Glutamatergic neuron (in vitro differentiated cells): ENCODE measurements at places on chromosomes 13 and 19. TPM values are rescaled to one million over a fixed set of nuclear protein-coding genes. Genes with fewer than 3 reads are reported as not detected.
A peak's percentile ranks its signal among the peaks of the same experiment; 100 is the strongest.

DNA sequence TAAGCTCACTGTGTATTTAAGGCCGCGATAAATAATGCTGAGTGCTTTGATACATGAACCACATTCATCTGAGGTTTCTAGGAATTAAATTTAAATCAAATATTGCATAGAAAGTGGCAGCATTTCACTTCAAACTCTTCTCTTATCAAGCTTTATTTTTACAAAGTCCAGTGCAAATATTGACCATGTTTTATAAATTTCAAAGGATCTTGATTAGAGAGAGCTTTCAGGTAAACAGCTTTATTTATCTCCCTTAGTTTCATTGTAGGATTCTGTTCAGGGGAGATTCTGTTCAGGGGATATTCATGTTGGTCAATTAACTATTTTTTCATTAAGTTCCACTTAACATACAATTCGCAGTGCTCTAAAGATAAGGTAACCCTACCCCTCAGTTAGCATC lies 249.7 kb upstream of the IRS2 start:
- DNase-seq = no peak

The SLC10A2 gene
- total RNA-seq = not detected

DNA sequence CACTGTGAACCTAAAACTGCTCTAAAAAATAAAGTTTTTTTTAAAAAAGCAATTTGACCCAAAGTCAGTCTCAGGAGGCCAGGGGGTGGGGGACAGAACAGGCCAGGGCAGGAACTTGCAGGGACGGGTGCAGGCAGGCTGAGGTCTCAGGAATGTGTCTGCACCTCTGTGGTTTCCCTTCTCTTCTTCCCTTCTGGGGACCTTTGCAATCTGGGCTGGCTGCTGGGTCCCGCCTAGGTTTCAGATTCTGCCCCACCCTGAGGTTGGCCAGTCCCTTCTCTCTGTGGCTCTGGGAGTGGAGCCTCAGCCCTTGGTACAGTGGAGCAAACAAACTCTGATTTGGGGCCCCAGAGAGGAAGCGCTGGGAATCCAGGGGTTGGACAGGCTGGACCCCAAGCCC lies 5.3 kb upstream of the F2RL3 start:
- DNase-seq = no peak

- peak; percentile 80 for DNase-seq
Observed at GRCh38 chr19:49361438-49362047, 673 bp downstream of the TEAD2 start.

The ARGLU1 gene
- 129 TPM for total RNA-seq

- DNase-seq = no peak
Observed at GRCh38 chr13:76825430-76825829, 60.8 kb downstream of the KCTD12 start.

- DNase-seq = no peak
Observed at GRCh38 chr19:57441979-57442752, 7.0 kb downstream of the ZNF749 start.

GRCh38 chr13:40404967-40405716 lies 261.3 kb downstream of the FOXO1 start:
- no peak for DNase-seq

GRCh38 chr19:29539670-29540069 lies 13.9 kb downstream of the VSTM2B start:
- no peak for DNase-seq

The FAM216B gene
- total RNA-seq = not detected

DNA sequence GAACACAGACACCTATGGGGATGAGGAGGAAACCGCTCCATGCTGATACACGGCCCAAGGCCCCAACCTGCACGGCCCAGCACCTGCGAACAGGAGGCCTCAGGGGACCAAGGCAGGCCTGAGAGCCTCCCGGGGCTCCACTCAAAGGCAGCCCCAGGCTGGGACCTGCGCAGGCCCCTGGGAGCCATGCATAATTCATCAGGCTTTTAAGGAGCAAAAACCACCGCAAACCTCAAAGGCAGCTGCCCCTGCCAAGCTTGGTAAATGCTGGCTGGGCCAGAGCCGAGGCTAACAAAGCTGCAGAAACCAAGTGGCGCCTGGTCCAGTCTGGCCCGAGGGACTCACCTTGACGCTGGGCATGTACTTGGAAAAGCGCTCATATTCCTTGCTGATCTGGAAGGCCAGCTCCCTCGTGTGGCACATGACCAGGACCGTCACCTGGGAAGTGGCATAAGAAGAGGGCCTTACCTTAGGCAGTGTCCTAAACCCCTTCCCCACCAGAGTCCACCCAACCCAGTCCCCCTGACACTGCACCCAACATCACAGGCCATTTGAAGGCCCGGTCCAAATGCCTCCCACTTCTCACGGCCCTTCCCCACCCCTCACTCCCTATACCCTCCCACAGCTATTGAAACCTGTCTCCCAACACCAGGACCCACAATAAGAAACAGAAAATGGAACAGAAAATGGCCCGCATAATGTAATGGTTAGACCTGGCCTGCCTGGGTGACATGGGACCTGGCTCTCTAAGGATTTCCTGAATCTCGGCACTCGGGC lies 7.8 kb downstream of the DDX39A start:
- peak; percentile 47 for DNase-seq

DNA sequence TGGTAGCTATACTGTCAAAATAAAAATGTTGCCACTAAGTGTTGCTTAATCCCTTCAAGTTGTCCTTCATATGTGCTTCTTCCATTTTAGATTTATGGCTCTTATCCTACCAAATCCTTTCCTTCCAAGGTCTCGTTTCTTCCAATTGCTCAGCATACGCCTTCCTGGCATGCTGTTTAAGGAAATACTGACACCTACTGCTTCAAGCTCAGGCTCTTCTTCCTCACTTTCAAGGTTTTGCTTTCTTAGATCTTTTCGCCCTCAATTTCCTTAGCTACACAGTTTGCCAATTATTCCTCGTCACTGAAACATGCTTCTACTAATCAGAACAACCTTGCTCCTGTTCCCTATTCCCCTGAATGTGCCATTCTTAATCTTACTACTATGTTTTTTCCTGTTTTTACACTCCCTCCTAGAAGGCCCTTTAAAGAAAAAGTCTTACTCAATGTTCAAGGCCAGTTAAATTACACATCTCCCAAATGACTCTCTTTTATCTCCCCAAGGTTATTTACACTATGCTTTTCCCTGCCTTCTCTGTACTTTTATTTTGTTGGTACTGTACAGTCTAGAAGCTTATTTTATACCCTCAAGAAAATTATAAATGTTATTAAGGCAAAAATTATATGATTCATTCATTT lies 343.1 kb downstream of the MZT1 start:
- no peak for DNase-seq

The OSCAR gene
- total RNA-seq = not detected

DNA sequence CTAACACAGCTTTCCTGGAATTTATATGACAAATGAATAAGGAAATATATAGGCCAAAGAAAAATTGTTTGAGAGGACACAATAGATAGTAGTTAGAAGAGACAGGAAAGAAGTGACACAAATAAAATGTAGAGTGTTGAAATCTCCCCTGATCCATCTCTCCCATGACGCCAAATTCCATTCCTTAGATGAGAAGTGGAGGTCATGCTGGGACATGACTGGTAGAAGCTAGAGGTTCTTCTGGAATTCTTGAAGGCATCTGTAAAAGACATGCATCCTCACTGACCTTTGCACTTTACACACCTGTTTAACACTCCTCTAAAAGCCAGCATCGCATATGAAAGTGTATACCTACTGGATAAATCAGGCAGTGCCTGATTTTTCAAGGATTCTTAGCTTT lies 67.8 kb downstream of the DGKH start:
- DNase-seq = no peak

GRCh38 chr19:54014920-54015560 lies 23.6 kb downstream of the CACNG6 start:
- DNase-seq = peak; percentile 68

DNA sequence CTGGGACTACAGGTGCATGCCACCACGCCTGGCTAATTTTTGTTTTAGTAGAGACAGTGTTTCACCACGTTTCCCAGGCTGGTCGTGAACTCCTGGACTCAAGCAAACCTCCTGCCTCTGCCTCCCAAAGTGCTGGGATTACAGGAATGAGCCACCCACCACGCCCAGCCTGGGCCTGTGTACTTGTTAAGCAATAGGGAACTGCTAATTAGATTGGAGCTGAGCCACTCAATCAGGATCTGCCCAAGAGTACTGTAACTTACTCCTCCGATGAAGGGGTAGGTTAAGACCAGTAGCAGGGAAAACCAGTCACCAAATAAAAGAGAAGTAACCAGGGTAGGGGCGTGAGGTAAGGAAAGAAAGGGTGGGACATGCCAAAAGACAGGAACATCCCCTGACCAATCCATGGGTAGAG lies 2.3 kb downstream of the DDX39A start:
- no peak for DNase-seq

GRCh38 chr13:63910511-63910910 lies 2494.9 kb upstream of the PCDH20 start:
- peak; percentile 26 for DNase-seq

The CNN1 gene
- total RNA-seq = 2.3 TPM

The PROZ gene
- not detected for total RNA-seq

DNA sequence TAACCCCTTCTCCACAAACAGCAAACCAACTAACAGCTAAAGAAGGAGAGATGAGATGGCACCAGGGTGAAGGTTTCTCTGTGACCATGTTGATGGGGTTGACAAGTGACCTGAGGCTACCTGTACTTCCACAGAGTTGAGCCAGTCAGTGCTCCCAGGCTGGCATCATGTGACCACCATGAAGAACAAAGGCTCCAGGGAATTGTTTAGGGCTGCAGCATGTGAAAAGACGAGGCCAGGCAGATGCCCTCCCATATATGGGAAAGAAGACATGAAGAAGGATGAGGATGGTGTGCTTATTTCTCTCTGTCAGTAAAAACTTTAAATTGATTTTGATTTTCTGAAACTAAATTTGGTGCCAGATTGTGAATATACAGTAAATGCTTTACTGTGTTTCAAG lies 220.6 kb downstream of the OLFM4 start:
- no peak for DNase-seq

DNA sequence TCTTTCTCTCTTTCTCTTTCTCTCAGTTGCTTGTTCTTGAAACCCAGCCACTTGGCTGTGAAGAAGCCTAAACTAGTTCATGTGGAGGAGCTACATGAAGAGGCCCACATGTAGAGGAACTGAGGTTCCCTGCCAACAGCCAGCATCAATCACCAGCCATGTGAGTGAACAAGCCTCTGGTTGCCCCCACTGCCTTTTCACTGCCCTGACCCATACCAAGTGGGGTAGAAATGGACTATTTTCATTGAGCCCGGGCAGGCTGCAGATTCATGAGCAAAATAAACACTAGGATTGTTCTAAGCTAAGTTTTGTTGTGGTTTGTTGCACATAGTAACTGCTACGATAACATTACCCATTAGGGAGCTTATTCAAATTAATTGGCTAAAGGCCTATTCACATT lies 78.7 kb upstream of the FAM216B start:
- DNase-seq = no peak

GRCh38 chr13:57724486-57725272 lies 93.1 kb downstream of the PCDH17 start:
- DNase-seq = no peak

DNA sequence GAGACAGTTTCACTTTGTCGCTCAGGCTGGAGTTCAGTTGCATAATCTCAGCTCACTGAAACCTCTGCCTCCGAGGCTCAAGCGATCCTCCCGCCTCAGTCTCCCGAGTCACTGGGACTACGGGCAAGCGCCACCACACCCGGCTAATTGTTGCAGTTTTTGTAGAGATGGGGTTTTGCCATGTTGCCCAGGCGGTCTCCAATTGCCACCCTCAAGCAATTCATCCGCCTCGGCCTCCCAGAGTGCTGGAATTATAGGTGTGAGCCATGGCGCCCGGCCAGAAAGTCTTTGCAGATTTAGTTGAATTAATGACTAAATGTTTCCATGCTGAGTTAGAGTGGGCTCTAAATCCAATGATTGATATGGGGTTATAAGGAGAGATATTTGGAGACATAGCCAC lies 4.5 kb upstream of the CADM4 start:
- DNase-seq = no peak

GRCh38 chr13:45047394-45048310 lies 58.3 kb downstream of the GPALPP1 start:
- peak; percentile 81 for DNase-seq

DNA sequence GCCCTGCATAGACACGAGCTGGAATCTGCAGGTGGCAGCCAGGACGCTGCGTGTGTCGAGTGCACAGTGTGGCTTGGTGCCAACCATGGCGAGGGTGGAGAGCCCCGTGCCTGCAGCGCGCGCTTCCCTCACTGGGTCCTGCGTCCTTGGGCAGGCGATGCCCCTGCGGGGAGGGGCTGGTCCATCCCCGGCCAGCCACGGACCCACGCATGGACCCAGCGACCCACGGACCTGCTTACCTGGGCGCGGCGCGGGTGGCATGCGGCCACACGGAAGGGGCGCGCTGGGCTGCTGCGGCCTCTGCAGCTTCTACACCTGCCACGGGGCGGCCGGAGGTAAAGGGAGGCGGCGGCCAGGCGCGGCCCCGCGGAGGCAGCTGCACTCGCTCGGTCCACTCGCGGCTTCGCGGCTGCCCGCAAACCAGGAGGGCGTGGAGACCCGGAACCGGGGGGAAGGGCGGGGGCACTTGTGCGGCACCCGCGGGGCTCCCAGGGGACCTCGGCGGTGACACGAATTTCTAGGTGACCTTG lies 569 bp upstream of the MCF2L start:
- DNase-seq = peak; percentile 43

GRCh38 chr13:105627270-105627669 lies 908.2 kb downstream of the EFNB2 start:
- DNase-seq = no peak

The BEST2 gene
- not detected for total RNA-seq

The DCAF15 gene
- 84.4 TPM for total RNA-seq

DNA sequence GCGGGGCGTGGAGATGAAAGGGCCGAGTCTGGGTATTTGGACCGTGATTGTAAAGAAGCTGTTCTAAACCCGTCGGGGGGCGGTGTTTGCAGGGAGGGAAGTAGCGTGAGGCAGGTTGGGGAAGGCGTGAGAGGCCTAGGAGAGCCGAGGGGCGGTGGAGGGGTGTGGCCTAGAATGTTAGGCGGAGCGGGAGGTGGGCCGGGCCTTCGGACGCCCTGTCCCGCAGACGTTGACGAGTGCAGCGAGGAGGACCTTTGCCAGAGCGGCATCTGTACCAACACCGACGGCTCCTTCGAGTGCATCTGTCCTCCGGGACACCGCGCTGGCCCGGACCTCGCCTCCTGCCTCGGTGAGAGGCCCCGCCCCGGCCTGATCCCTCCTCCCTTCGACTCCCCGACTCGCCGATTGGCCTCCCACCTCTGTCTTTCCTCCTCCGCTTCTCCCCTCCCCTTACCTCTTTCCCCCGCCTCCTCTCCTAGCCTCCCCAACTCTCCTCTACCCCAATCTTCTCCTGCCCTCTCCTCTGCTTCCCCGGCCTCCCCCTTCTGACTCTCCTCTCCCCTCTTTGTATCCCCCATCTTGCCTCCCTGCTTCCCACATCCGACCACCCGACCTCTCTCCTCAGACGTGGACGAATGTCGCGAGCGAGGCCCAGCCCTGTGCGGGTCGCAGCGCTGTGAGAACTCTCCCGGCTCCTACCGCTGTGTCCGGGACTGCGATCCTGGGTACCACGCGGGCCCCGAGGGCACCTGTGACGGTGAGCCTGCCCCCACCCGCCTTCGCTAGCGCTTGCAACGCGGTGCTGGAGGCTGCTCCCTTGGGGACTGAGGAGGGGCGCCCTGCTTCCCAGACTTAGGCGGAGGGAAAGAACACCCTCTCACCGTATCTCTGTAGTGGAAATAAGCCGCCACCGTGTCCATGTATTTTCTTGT lies 12.8 kb downstream of the LTBP4 start:
- DNase-seq = peak; percentile 86
